HFFc6 (cell line): ENCODE measurements at places on chromosomes 16 and 17. TPM values are rescaled to one million over a fixed set of nuclear protein-coding genes. Genes with fewer than 3 reads are reported as not detected.

DNA sequence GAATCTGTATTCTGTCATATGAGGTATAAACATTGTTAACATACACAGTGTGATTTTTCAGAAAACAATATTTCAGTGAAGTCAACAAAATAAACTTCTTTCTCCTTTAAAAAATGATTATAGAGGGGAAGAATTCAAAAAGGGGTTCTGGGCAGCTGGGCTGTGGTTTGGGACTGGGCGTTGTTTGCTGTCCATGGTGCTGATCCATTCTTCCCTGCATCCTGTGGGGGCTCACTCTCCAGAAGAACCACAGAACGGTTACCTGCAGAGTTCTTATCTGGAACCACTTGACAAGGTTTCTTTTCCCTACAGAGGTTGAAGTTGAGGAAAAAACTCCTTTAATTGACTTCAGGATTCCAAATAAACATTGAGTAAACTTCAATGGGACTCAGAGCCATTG lies 1091.0 kb downstream of the CDH8 start:
- H3K4me3 ChIP-seq: no peak overlapping the region
- no peak for DNase-seq
- H3K4me1 ChIP-seq: no peaks in the 10 kb centered on the region
- no peaks in the 10 kb centered on the region for H3K36me3 ChIP-seq

DNA sequence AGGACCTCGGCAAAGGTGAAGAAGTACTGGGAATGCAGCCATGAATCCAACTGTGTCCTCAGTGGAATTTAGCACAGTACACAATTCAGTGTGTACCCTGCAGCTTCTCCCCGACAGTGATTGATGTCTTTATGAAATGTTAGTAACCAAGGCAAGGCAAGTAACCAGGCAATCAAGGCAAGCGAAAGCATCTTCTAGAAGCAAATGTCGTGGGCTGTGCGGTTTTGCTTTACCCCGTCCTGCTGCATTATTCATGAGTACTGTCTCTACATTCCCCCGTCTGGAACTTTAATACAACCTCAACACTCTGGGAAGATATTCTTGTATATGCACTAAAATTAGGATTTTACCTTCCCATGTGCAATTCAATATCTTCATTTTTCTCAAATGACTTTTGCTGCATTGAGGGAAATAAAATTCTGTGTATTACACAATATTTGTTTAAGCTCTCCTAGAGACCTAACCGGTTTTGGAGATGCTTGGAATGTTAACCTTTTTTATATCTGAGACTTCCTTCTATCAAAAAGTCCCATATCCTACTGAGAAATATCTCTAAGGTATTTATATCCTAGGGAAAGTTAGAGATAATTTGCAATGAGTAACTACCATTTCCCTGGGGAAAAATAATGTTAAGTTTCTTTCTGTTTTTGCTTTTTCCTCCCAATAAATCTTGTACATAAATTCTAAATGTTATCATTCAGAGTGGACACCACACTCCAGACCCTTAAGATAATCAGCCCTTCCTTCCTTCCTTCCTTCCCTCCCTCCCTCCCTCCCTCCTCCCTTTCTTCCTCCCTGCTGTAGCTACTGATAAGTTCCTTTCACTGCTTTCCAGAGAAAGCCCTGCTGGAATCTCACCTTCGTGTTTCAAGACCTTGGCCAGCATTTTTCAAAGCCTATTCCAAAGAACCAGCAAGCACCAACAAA lies 51.9 kb upstream of the ADORA2B start:
- no peaks in the 10 kb centered on the region for H3K36me3 ChIP-seq
- no peak overlapping the region for H3K27ac ChIP-seq
- H3K4me3 ChIP-seq: no peak overlapping the region
- H3K27me3 ChIP-seq: peaks cover 29% of the 10 kb centered on the region
- no peaks in the 10 kb centered on the region for H3K4me1 ChIP-seq
- no peak for DNase-seq

KRTAP1-5 gene
- 62.3 to 114 TPM (median 87.3 TPM) in 3 replicates for total RNA-seq

ATP2A3 gene
- total RNA-seq: 0.09 to 0.37 TPM (median 0.11 TPM) in 3 replicates
